Natural killer cell treated with Interleukin-12 subunit alpha and Interleukin-12 subunit beta and Interleukin-15 and Interleukin-18, amount 100 ng/mL, for 72 hours (primary cell): ENCODE measurements at places on chromosomes 6 and 20. TPM values are rescaled to one million over a fixed set of nuclear protein-coding genes. Genes with fewer than 3 reads are reported as not detected.
A peak's percentile ranks its signal among the peaks of the same experiment; 100 is the strongest.

DLK2 gene
- total RNA-seq, result not detected

DNA sequence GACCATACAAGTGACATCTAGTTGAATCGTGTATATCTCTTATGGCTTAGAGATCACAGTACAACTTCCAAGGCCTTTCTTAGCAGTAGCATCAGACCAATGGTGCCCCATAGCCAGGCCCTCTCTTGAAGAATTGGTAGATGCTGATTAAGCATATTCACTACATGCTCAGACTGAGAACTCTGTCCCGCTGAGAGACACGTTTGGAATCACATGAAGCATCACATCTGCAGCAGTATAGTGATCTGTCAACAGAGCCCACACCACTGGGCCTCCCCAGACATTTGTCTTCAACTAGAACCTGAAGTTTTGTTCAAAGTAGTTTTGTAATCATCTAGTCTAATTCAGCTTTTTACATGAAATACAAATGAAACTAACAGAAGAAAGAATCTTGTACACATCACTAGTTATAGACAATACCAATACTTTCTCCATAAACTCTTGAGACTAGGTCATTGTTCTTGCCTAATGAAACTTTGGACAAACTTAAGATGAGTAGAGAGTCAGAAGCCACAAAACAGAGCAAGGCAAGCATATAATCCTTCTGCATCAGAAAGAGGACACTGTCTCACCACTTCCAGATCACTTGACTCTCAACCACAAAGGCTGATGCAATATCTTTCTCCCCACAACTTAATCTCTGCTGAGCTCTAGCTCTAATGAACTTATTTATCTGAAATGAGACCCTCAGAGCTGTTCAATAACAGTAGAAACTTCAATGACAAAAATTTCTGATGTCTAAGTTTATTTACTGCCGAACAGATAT is 182.7 kb downstream of the TBX18 start:
- no peak for DNase-seq

DNA sequence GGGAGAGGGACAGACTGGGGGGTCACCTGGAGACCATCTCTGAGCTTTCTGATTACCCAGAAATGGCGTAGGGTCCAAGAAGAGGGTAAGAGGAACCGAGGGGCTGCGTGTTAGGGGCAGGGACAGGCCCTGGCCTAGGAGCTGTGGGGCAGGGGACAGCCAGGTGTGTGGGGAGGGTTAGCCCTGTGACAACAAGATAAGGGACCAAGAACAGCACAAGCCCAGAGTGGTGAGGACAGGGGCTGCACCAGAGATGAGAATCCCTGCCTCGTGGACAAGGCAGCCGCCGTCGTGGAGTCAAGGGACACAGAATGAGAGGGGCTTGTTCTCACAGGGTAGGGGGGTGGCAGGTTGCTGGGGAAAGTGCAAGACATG is 449 bp upstream of the AVP start:
- DNase-seq, result no peak

GRCh38 chr6:81515562-81516453 is 236.7 kb downstream of the TENT5A start:
- no peak for DNase-seq

VSX1 gene
- total RNA-seq, result not detected

ELOVL4 gene
- total RNA-seq, result 3.9 TPM

GJA10 gene
- not detected for total RNA-seq

DNA sequence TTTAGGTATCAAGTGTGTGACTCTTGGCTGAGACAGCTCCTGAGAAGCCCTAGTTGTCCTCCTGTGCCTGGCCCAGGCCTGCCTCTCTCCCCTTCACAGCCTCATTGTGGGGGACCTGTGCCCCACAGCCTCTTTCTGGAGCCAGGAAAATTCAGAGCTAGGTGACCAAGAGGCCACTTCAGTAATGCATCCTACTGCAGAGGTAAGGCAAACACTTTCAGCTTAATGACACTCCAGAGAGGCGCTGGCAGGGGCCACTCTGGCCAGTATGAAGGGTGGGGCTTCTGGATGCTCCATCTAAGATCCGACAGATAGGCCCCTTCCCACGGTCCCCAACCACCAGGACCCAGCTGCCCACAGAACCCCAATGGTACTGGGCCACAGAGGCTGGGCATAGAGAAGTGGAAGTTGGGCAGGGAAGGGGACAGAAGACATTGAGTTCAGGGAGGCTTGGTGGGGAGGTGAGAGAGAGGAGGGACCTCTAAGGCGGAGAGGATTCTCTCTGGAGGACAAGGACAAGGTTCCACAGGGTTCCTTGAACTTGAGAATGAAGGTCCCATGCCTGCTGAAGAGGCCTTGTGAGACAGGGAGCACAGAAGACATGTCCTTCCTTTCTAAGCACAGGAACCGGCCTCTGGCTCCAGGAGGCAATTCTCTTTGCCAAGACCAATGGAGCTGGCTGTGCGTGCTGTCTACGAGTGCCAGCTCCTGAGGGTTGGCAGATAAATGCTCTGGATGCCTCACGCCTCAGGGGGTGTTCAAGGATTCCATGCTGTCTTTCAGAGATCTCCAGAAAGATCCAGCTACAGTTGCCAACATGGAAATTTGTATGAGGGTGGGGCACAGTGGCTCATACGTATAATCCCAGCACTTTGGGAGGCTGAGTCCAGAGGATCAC is 46.4 kb upstream of the TGM2 start:
- DNase-seq, result no peak

BPIFB4 gene
- not detected for total RNA-seq

- no peak for DNase-seq
Observed at GRCh38 chr6:36766399-36766945, 68.8 kb downstream of the RAB44 start.

- DNase-seq, result no peak
Observed at GRCh38 chr20:40977218-40977617, 51.4 kb upstream of the TOP1 start.

TSPO2 gene
- not detected for total RNA-seq

DNA sequence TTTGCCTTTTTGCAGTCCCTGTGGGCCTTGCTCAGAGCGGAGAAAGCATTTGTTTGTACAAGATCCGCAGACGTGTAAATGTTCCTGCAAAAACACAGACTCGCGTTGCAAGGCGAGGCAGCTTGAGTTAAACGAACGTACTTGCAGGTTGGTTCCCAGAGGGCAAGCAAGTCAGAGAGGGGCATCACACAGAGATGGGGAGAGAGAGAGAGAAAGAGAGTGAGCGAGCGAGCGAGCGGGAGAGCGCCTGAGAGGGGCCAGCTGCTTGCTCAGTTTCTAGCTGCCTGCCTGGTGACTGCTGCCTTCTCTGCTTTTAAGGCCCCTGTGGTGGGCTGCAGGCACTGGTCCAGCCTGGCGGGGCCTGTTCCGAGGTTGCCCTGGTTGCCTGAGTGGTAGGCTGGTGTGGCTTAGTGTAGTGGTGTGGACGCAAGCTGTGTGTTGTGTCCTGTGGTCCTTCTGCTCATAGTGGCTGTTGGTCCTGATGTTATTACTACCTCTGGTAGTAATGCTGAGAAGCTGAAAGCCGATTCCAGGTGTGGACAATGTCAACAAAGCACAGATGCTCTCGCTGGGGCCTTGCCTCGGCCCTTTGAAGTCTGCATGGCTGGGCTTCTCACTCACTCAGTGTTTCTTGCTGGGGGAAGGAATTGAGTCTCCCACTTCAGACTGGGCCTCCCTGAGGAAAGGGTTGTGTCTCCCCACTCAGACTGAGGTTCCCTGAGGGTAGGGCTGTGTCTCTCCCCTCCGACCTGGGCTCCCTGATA is 12.1 kb downstream of the VEGFA start:
- DNase-seq, result no peak

GRCh38 chr6:29907637-29908340 is 34.5 kb upstream of the HLA-A start:
- no peak for DNase-seq

- DNase-seq, result no peak
Observed at GRCh38 chr6:3081960-3082359, 13.7 kb downstream of the RIPK1 start.

SLC26A8 gene
- total RNA-seq, result 0.33 TPM

GRCh38 chr20:9359561-9360308 is 154.7 kb upstream of the LAMP5 start:
- no peak for DNase-seq

UBE2C gene
- 139 TPM for total RNA-seq

- no peak for DNase-seq
Observed at GRCh38 chr6:63272397-63272796, 47.4 kb downstream of the LGSN start.

GRCh38 chr20:63737695-63737944 is 1.2 kb downstream of the LIME1 start:
- DNase-seq, result no peak

DNA sequence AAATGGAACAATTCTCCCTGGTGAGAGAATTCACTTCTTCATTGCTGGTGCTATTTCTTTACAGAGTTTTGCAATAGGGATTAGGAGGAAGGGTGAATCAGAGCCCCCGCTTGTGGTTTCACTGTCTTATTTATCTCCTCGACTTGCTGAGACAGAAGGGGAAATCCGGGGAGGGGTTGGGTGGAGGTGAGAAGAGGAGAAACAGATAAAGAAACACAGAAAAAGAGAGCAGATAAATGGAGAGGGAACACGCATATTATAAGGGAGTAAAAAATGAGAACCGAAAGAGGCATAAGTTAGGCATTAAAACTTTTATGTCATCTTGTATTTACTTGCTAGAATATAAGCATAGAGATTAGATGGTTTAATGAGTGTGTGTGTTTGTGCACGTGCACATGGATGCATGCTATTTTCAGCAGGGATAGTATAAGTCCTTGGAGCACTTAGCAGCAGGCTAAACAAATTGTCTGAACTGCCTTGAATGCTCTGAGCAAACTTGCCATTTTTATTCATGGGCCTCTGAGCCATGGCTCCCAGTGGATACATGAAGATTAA is 105.0 kb downstream of the OLIG3 start:
- peak; percentile 93 for DNase-seq

GRCh38 chr6:144378437-144378836 is 93.3 kb downstream of the UTRN start:
- DNase-seq, result no peak

DNA sequence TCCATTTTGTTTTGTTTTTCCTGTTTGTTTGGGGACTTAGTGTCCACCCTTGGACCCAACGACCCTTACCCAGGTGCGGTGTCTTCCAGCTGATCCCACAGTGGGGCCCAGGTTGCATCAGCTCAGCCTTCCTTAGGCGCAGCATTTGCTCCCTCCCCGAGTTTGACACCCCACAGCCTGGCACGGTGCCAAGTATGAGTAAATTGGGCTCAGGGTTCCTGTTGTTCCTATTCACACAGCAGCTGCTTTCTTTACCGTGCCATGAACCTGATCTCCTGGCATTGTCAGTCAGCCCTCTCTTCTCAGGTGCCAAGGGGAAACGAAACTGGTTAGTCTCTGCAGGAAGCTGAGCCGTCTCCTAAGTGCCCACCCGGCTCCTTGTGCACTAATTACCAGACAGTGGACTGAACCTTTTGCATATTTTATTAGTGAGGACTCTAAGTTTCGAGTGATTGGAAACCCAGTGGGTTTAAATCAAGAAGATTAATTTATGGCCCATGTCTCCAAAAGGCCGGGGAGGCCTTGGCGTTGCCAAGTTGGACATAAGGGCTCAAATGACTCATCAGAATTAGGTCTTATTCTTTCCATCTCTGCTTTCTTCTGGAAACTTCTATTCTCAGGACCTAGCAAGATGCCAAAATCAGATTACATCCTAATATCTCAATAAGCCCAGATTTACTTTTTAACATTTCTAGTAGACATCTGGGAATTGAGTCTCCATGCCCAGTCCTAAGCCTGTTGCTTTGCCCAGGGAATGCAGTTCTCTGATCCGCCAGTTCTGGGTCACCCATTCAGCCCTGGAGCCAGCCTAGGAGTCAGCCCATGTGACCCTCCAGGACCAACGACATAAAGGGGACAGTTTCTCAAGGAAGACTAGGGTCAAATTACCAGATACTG is 68.8 kb downstream of the TSHZ2 start:
- no peak for DNase-seq

DNA sequence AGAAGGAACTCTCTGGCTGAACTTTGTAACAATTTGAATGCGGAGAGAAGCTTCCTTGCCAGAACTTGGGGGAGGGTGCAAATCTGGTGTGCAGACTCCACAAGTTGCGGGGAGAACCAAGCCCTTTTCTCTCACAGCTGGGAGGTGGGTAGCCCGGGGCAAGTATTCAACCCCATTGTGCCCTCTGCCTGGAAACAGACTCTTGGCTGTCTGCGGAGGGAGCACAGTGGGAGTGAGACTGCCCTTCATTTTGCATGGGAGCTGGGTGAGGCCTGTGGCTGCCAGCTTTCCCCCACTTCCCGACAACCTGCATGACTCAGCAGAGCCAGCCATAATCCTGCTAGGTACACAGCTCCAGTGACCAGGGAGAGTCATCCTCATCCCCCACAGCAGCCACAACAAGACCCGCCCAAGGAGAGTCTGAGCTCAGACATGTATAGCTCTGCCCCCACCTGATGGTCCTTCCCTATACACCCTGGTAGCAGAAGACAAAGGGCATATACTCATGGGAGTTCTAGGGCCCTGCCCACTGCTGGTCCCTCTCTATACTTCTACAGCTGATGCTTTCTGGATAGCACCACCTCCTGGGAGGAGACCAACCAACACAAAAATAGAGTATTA is 29.4 kb upstream of the TPD52L1 start:
- no peak for DNase-seq

ENPP4 gene
- total RNA-seq, result 7.6 TPM

DNA sequence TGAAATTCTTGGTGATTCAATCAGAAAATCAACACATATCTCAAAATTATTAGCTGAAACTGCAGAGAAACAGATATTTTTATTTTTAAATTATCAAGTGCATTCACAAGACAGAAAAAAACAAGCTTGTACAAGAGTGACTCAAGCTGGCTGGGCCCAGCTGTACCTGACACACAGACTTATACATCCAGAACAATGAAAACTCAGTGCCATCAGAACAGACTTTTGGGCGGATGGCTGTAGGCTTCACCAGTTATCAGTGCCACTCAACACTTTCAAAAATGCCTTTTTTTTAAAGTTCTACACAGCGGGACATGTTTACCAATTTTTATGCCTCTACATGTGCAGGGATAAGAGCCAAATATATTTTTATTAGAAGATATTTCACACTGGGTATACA is 102.8 kb downstream of the MYB start:
- DNase-seq, result no peak

TGM3 gene
- not detected for total RNA-seq

- DNase-seq, result no peak
Observed at GRCh38 chr6:16367571-16367970, 129.2 kb downstream of the GMPR start.

IER3 gene
- total RNA-seq, result 128 TPM

- no peak for DNase-seq
Observed at GRCh38 chr20:19975436-19975799, 41.7 kb upstream of the NAA20 start.

KCNK16 gene
- total RNA-seq, result not detected

GRCh38 chr6:18400831-18401446 is 13.8 kb downstream of the RNF144B start:
- no peak for DNase-seq

GRCh38 chr6:66731310-66731709 is 1024.3 kb upstream of the EYS start:
- no peak for DNase-seq

- no peak for DNase-seq
Observed at GRCh38 chr6:128822271-128822670, 60.7 kb upstream of the LAMA2 start.

RSPO3 gene
- total RNA-seq, result not detected

TBC1D20 gene
- 56.8 TPM for total RNA-seq
